SK-N-SH (cell line): ENCODE measurements at places on chromosomes 16 and 17. TPM values are rescaled to one million over a fixed set of nuclear protein-coding genes. Genes with fewer than 3 reads are reported as not detected.

CLUH gene
- polyA plus RNA-seq = 25.1 and 32.2 TPM in 2 replicates

ABCC11 gene
- polyA plus RNA-seq = 0.07 and 0.16 TPM in 2 replicates

KRTAP4-3 gene
- polyA plus RNA-seq = not detected in 2 replicates

CDH16 gene
- not detected in 2 replicates for polyA plus RNA-seq

KRTAP2-1 gene
- polyA plus RNA-seq = not detected in 2 replicates

STH gene
- not detected in 2 replicates for polyA plus RNA-seq

CPNE7 gene
- 3.9 and 4.0 TPM in 2 replicates for polyA plus RNA-seq

HSD17B2 gene
- polyA plus RNA-seq = not detected in 2 replicates

MYL4 gene
- polyA plus RNA-seq = not detected in 2 replicates

G6PC3 gene
- polyA plus RNA-seq = 158 and 166 TPM in 2 replicates

TMIGD1 gene
- polyA plus RNA-seq = not detected in 2 replicates

DHRS11 gene
- polyA plus RNA-seq = 31.6 and 38.5 TPM in 2 replicates

KIAA0753 gene
- polyA plus RNA-seq = 7.2 and 10.3 TPM in 2 replicates

FBXO39 gene
- polyA plus RNA-seq = not detected in 2 replicates

CASKIN1 gene
- polyA plus RNA-seq = 1.4 and 1.7 TPM in 2 replicates

RASL10B gene
- 4.2 and 4.3 TPM in 2 replicates for polyA plus RNA-seq

OR1D2 gene
- not detected in 2 replicates for polyA plus RNA-seq

ALOX12B gene
- polyA plus RNA-seq = 0.20 TPM in 1 of 2 replicates, not detected in the other

CACNG1 gene
- polyA plus RNA-seq = not detected in 2 replicates

KRTAP4-6 gene
- not detected in 2 replicates for polyA plus RNA-seq

DPEP1 gene
- 0.05 TPM in 1 of 2 replicates, not detected in the other for polyA plus RNA-seq

KRT23 gene
- not detected in 2 replicates for polyA plus RNA-seq

ITGB3 gene
- 4.4 and 4.6 TPM in 2 replicates for polyA plus RNA-seq

TP53TG3C gene
- polyA plus RNA-seq = 0.44 and 0.76 TPM in 2 replicates

TBC1D3G gene
- polyA plus RNA-seq = not detected in 2 replicates

CTF1 gene
- polyA plus RNA-seq = 35.9 and 45.7 TPM in 2 replicates

LHX1 gene
- polyA plus RNA-seq = not detected in 2 replicates

HEATR9 gene
- not detected in 2 replicates for polyA plus RNA-seq

CMTM2 gene
- not detected in 2 replicates for polyA plus RNA-seq

KRT12 gene
- polyA plus RNA-seq = not detected in 2 replicates

PLA2G10 gene
- not detected in 2 replicates for polyA plus RNA-seq

ITGB4 gene
- 3.6 and 7.0 TPM in 2 replicates for polyA plus RNA-seq

SDK2 gene
- polyA plus RNA-seq = 0.02 TPM in 2 replicates

SCIMP gene
- not detected in 2 replicates for polyA plus RNA-seq

C16orf92 gene
- not detected in 2 replicates for polyA plus RNA-seq

OR2C1 gene
- not detected in 2 replicates for polyA plus RNA-seq

TERB1 gene
- 0.06 and 0.08 TPM in 2 replicates for polyA plus RNA-seq

C16orf46 gene
- polyA plus RNA-seq = 1.2 and 1.5 TPM in 2 replicates

PNMT gene
- polyA plus RNA-seq = 0.05 and 0.07 TPM in 2 replicates

SYCE1L gene
- 1.4 and 3.5 TPM in 2 replicates for polyA plus RNA-seq

CCR7 gene
- not detected in 2 replicates for polyA plus RNA-seq

TMEM11 gene
- 43.8 and 52.3 TPM in 2 replicates for polyA plus RNA-seq

CCL8 gene
- not detected in 2 replicates for polyA plus RNA-seq

DNASE1L2 gene
- 2.4 and 2.5 TPM in 2 replicates for polyA plus RNA-seq

TAC4 gene
- not detected in 2 replicates for polyA plus RNA-seq

HOXB3 gene
- polyA plus RNA-seq = 0.10 and 0.46 TPM in 2 replicates

DPEP3 gene
- polyA plus RNA-seq = not detected in 2 replicates

GAST gene
- not detected in 2 replicates for polyA plus RNA-seq

GRAPL gene
- not detected in 2 replicates for polyA plus RNA-seq

SYT17 gene
- 0.21 and 0.39 TPM in 2 replicates for polyA plus RNA-seq

ZNF624 gene
- 0.92 and 0.93 TPM in 2 replicates for polyA plus RNA-seq

ZNF764 gene
- 2.8 and 3.4 TPM in 2 replicates for polyA plus RNA-seq

NLK gene
- 12.3 and 19.2 TPM in 2 replicates for polyA plus RNA-seq
